ENCODE measurements at places on chromosomes 12 and 14. TPM values are rescaled to one million over a fixed set of nuclear protein-coding genes. Genes with fewer than 3 reads are reported as not detected.

Gene CACNA1C
- total RNA-seq, result 0.02 TPM

Gene IFI27
- total RNA-seq, result 1.5 TPM

Gene SPIC
- total RNA-seq, result not detected

Gene VWF
- 0.10 TPM for total RNA-seq

Gene HCAR3
- total RNA-seq, result 0.22 TPM

Gene AQP6
- not detected for total RNA-seq

Gene ACACB
- total RNA-seq, result 9.1 TPM
